Activated T-cell treated with anti-CD3 and anti-CD28 coated beads for 1 hour (primary cell): ENCODE measurements at places on chromosomes 12 and 14.

DNA sequence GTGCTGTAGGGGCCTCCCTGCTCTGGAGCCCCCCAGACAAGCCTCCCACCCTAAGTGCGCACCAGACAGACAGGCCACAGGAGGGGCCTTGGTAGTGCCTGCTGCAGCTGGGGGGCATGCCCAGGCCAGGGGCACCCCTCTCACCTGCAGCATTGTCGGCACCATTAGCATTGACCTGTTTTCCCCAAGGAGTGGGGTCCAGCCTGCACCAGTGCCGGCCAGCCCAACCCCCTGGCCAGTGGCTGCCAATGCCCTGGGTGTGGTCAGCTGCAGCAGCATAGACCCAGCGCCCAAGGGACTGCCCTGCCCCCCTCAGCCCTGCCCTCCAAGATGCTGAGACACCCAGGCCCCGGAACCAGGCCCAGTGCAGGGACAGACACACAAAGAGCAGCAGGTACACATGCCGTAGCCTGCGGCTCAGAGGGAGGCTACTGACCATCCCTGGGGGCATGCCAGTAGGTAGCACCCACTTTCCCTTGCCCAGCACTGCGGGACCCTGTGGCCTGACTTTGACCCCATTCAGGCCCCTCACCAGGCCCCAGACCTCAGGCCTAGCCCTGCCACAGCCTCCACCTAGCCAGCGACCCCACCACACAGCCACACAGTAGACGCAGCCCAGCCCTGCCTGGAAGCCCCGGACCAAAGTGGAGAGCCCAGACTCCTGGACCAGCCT is 1.0 kb downstream of the AHNAK2 start:
- no peak for DNase-seq

DNA sequence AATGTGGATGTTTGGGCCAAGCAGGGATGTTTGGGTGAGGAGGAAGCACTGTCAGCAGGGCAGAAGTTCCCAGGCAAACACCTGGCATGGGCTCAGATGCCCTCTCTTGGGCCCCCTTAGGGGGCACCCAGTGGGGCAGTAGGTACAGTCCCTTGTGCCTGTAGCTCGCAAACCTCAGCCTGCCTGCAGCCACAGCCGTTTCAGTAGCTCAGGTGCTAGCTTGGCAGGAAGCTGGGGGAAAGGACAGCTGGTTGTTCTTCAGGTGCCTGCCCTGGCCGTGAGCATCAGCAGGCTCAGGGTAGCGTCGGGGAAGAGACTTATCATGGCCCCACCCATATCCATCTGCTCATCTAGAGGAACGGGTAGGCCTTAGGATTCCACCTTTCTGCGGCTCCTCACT is 67.5 kb downstream of the B4GALNT3 start:
- no peak for DNase-seq

GRCh38 chr14:105204206-105204930 is 23.3 kb upstream of the NUDT14 start:
- no peak for DNase-seq

GRCh38 chr12:89936631-89937030 is 228.0 kb upstream of the ATP2B1 start:
- no peak for DNase-seq

DNA sequence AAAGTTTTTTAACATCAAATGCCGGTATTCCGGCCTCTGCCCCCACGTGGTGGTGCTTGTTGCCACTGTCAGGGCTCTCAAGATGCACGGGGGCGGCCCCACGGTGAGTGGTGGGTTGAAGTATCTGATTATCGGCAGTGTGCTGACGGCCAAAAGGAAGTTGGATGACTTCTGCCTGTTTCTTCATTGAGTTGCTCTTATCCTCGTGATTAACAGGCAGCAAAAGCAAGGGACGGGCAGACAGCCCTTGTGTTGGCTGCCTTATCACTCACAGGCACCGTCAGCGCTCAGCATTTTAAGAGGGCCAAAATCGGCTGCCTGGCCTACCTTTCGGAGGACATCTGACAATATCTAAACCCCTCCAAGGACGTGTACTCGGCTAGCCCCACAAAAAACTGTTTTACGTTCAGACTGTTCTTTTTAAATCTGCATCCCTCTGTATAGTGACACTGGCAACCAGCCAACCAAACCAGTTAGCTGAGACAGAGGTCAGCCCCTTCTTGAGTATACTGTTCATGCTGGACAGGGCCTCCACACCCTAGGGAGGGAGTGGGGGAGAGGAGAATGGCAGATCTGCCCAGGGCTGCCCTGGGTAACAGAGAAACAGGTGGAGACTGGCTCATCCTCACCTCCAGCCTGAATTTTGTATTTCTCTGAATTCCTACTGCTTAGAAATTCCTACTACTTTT is 22.9 kb upstream of the AKAP5 start:
- DNase-seq = no peak

GRCh38 chr12:70842942-70843341 is 77.6 kb downstream of the PTPRR start:
- DNase-seq = no peak

GRCh38 chr14:46259536-46259935 is 392.0 kb downstream of the RPL10L start:
- no peak for DNase-seq

- no peak for DNase-seq
Measured at GRCh38 chr12:96260231-96260630, 66.1 kb downstream of the ELK3 start.

DNA sequence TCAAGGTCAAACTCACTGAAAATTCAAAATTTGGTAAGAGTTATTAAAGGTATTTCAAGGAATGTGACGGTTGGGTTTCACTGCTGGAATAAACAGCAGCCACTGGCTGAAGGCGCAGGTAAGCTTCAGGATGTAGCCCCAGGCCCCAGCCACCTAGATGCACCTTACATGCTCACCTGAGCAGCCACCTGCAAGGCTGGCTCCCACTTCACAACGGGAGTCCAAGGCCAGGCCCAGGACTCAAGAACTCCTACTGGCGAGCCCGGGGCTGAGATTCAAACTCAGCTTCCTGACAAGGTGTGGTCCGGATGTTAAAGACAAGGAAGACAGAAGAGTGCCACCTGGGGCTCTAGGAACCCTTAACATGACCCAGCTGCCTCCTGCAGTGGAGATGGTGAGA is 78.4 kb downstream of the ITPK1 start:
- DNase-seq = no peak
